Activated CD4-positive, CD25-positive, alpha-beta regulatory T cell treated with anti-CD3 and anti-CD28 coated beads, Interleukin-2, amount 50 U/mL, for 72 hours (primary cell): ENCODE measurements at places on chromosomes 7 and 10.

GRCh38 chr10:4692206-4692605 lies 133.8 kb upstream of the AKR1E2 start:
- DNase-seq, result no peak

GRCh38 chr10:47039562-47039913 lies 128.3 kb downstream of the PTPN20 start:
- DNase-seq, result no peak

- no peak for DNase-seq
Measured at GRCh38 chr10:71349406-71349805, 30.3 kb downstream of the SLC29A3 start.

DNA sequence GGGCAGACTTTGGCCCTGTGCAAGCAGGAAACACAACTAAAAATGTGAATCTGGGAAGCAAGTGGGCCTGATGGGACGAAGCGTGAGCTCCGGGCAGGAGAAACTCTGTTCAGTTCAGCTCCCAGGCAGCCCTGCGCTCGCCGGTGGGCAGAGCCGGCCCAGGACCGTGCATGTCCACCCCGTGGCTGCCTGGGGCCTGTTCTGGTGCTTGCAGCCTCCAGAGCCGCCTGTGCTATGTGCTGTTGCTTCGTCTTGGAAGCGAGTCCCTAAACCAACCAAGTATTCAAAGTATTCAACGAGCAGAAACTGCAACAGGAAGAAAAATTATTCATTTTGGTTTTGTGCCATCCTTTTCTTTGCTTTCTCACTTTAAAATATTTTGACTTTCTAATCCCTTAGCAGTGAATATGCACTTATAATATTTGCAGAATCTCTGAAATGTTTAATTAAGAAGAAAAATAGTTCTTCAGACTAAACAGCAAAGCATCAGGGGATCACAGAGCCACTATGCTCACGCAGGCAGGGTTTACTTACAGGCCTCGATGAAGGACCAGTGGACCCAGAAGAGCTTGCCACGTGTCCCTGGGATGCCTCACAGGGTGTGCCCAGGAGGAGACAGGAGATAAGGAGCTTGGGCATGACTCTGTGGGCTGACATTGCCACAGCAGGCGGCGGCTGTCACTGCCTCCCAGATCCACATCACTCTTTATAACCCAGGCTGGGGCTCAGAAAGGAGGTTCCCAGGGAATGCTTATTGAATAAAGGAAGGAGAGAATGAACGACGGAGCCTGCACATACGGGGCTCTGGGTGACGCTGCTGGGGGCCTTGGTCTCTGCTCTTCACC lies 45.6 kb downstream of the VIPR2 start:
- peak; percentile 12 for DNase-seq

GRCh38 chr7:124934841-124935240 lies 5.2 kb upstream of the POT1 start:
- DNase-seq, result no peak

DNA sequence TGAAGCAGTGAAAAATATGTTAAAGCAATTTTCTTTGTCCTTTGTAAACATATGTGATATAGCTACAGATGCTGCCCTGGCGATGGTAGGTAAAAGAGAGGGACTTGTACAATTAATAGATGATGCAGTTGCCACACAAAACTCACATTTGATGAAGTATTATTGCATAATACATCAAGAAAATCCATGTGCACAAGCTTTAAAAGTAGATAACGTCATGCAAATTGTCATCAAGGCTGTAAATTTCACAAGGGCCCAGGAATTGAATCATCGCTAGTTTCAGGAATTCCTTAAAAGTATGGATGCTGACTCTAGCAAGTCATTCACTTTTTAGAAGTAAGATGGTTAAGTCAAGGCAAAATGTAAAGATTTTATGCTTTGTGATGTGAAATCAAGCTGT lies 10.0 kb downstream of the CYP3A5 start:
- DNase-seq, result no peak

GRCh38 chr7:79079919-79080554 lies 373.4 kb downstream of the MAGI2 start:
- DNase-seq, result no peak

DNA sequence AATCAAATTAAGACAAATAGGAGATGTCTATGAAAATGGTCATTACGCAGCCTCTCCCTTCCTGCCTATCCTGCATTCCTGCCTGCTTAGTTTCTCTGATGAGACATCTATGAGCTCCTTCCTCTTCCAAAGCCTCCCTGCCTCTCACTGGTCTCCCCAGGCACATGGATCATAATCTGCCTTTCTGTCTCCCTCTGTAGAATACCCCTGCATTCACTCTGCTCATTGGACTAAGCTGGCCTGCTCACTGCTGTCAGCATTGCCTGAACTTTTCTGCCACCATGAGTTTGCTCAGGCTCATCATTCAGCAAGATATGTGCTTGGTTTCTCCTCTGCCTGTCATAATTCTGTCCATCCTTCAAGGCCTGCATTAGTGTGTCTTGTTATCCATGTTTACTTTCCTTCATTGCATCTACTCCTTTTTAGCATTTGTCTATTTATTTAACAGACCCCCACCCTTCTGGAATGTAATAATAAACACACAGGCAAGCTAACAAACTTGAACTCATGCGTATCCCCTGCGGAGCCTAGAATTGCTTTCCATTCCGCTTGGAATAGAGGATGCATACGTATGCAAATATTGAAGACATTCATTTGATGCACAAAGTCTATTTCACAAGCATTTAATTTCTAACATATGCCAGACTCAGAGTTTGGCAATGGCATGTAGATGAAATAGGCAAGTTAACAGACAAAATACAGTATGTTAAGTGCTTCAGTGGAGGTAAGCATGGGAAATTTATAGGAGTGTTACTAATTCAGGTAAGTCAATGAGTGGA lies 88.3 kb downstream of the PTPRZ1 start:
- DNase-seq, result no peak

DNA sequence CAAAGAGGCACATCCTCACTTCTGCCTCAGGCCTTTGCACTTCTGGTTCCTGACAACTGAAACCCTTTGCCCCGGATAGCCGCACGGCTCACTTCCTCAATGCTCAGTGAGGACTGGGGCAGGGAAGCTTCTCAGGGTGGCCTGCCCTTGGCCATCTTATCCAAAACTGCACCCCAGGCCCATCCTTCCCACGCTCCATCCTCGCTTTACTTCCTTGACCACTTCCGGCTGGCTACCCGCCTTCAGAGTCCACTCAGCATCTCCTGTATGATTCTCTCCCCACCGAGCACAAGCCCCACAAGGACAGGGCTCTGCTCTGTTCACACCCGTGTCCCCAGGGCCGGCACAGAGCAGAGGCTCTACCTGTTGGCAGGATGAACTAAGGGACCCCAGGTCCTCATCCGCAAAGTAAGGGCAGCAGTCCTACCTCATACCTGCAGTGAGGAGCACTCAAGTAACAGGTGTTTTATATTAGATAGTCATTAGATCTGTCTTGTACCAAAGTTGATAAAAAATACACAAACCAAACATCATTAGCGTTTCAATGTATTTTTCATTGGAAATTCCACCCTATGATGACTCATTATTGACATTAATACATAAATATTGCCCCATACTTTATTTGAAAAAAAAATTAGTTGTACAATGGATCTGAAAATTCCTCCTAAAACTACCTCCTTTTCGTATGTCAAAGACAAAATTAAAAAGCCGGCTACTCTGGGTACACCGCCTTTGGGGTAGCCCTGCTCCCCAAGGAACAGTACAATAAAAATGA lies 35.0 kb downstream of the GNA12 start:
- DNase-seq, result no peak
